Neural crest cell (in vitro differentiated cells): ENCODE measurements at places on chromosomes 3 and 15.

DNA sequence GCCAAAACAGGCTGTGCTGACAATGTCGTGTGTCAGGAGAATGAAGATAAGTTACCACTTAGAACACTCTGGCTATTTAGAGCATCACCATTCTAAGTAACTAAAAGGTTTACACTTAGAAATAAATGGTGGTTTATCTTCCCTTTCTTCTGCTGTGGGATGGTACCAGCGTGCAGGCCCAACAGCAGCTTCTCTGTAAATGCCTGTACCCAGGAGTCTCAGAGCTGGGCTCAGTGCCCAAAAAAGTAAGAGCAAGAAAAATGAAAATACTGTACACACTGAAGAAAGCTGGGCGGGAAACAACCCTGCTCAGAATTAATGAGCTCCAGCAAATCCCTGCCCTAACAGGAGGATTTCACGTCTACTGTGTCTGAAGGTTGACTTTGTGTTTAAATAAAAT lies 206.5 kb downstream of the MFSD1 start:
- H3K4me1 ChIP-seq, result no peaks in the 10 kb centered on the region
- H3K36me3 ChIP-seq, result no peaks in the 10 kb centered on the region
- H3K4me3 ChIP-seq, result no peak overlapping the region

DNA sequence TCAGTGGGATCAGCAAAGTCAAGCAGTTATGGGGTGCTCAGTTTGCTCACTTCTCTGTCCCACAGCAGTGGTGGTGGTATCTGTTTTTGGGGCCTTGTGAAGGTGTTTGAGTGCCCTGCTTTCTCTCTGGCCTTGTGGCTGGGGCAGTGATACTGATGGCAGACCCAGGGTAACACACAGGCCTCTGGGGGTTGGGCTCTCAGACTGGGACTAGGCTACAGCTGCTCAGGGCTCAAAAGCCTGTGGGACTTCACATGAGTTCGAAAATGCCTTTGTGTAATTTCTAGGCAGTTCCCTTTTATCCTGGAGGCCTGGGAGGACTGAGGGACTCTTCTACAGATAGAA lies 75.3 kb downstream of the STXBP5L start:
- H3K4me1 ChIP-seq, result no peaks in the 10 kb centered on the region
- peak overlapping the region; percentile 67 for H3K27ac ChIP-seq
- peaks cover 17% of the 10 kb centered on the region for H3K36me3 ChIP-seq

- H3K4me3 ChIP-seq, result no peak overlapping the region
- no peaks in the 10 kb centered on the region for H3K4me1 ChIP-seq
- H3K27me3 ChIP-seq, result no peaks in the 10 kb centered on the region
- no peak for DNase-seq
These were observed 722.6 kb downstream of the FHIT start for GRCh38 chr3:60528651-60529050.

- H3K27me3 ChIP-seq, result peaks cover 4% of the 10 kb centered on the region
- H3K36me3 ChIP-seq, result no peaks in the 10 kb centered on the region
- no peaks in the 10 kb centered on the region for H3K4me1 ChIP-seq
- no peak for DNase-seq
These were observed 76.3 kb downstream of the CACNA1D start for GRCh38 chr3:53570709-53571108.

GRCh38 chr3:143329567-143330211 lies 210.1 kb downstream of the CHST2 start:
- H3K27ac ChIP-seq, result peak overlapping the region; percentile 95
- peaks cover 13% of the 10 kb centered on the region for H3K4me1 ChIP-seq
- no peak overlapping the region for H3K4me3 ChIP-seq

- no peak overlapping the region for H3K4me3 ChIP-seq
- no peaks in the 10 kb centered on the region for H3K27me3 ChIP-seq
- H3K36me3 ChIP-seq, result no peaks in the 10 kb centered on the region
- no peak for DNase-seq
These were observed 38.4 kb upstream of the CGNL1 start for GRCh38 chr15:57337868-57338411.

DNA sequence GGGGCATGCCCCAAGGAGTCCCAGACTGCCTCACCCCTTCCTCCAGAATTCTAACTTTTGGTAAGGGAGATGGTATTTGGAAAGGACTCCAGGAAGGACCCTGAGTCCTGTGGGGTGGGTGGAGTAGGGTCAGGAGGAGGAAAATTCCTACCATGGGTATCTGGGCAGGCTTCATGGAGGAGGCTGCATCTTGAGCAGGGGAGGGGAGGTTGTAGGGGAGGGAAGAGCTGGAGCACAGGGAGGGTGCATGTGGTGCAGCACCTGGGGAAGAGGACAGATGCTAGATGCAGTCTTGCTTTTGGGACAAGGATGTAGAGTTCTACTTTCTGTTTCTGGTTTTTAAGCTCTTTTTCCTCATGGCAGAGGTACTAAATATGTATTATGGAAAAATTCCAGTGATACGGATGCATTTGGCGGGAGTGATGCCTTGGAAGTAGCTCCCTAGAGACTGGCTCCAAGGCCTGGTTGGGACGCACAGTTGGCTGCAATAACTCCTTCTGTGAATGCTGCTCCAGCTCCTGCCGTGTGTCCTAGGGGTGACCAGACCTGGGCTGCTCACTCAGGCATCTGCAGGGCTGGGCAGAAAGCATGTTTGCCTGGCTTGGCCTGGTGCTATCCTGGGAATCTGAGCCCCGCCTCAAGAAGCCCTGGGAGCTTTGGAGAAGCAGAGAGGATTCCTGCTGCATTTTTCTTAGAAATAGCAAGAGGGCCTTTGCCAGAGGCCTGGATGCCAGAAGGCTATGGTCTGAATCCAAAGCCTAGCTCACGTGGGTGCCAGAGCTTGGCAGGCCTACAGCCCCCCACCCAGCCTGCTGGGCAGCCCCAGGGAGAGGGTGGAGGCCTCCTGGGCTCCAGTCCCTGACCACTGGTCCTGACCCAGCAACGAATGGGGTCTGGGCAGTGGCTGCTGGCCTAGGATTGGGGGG lies 10.1 kb downstream of the SEMA3F start:
- H3K27me3 ChIP-seq, result no peaks in the 10 kb centered on the region
- no peak overlapping the region for H3K27ac ChIP-seq
- DNase-seq, result no peak
- H3K4me1 ChIP-seq, result peaks cover 27% of the 10 kb centered on the region
- no peak overlapping the region for H3K4me3 ChIP-seq
- no peaks in the 10 kb centered on the region for H3K36me3 ChIP-seq

- DNase-seq, result no peak
- no peak overlapping the region for H3K27ac ChIP-seq
- H3K36me3 ChIP-seq, result peaks cover 2% of the 10 kb centered on the region
- no peaks in the 10 kb centered on the region for H3K27me3 ChIP-seq
- no peak overlapping the region for H3K4me3 ChIP-seq
These were observed 4.8 kb upstream of the RBP2 start for GRCh38 chr3:139481116-139481515.

DNA sequence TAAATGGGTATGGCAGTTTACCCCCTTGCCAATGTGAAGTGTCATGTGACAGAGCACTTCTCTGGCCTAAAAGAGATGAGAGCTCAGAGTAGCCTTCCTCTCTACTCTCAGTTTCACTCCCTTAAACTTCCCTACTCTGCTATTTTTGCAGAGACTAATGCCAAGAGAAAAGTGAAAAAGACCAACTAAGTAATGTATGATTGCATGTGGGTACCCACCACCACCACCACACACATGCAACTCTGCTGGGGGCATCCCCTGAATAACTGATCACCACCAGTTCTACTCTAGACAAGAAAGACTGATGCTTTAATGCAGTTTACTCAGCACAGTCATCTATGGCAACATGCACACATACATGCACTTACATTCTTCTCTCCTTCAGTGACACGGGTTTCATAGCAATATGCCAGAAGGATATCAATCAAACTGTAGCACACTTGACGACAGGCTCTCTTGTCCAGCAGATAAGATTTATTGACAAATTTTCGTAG lies 31.3 kb downstream of the SHQ1 start:
- no peak overlapping the region for H3K27ac ChIP-seq
- H3K4me1 ChIP-seq, result peaks cover 5% of the 10 kb centered on the region
- DNase-seq, result no peak

DNA sequence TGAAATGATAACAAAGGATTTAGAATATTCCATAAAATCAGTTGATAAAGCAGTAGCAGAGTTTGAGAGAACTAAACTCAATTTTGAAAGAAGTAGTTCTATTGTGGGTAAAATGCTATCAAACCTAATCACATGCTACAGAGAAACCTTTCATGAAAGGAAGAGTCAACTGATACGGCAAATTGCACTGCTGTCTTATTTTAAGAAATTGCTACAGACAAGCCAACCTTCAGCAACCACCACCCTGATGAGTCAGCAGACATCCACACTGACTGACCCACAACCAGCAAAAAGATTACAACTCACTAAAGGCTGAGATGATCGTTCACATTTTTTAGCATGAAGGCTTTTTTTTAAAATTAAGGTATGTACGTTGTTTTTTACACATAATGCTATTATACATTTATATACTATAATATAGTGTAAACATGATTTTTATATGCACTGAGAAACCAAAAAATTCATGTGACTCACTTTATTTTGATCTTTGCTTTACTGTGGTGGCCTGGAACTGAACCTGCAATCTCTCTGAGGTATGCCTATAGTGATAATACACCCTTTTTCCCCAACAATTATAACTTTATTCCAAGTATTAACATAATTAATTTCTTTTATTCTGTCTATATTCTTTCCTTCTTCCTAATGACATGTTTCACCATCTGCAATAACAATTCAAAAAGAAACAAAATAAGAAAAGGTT lies 109.9 kb downstream of the TBC1D5 start:
- no peak overlapping the region for H3K4me3 ChIP-seq
- H3K4me1 ChIP-seq, result peaks cover 26% of the 10 kb centered on the region
- peaks cover 2% of the 10 kb centered on the region for H3K36me3 ChIP-seq

GRCh38 chr3:134485075-134485717 lies 589 bp downstream of the ANAPC13 start:
- peaks cover 28% of the 10 kb centered on the region for H3K4me1 ChIP-seq
- no peak for DNase-seq
- peak overlapping the region; percentile 96 for H3K4me3 ChIP-seq
- peak overlapping the region; percentile 97 for H3K27ac ChIP-seq
- H3K36me3 ChIP-seq, result peaks cover 6% of the 10 kb centered on the region

DNA sequence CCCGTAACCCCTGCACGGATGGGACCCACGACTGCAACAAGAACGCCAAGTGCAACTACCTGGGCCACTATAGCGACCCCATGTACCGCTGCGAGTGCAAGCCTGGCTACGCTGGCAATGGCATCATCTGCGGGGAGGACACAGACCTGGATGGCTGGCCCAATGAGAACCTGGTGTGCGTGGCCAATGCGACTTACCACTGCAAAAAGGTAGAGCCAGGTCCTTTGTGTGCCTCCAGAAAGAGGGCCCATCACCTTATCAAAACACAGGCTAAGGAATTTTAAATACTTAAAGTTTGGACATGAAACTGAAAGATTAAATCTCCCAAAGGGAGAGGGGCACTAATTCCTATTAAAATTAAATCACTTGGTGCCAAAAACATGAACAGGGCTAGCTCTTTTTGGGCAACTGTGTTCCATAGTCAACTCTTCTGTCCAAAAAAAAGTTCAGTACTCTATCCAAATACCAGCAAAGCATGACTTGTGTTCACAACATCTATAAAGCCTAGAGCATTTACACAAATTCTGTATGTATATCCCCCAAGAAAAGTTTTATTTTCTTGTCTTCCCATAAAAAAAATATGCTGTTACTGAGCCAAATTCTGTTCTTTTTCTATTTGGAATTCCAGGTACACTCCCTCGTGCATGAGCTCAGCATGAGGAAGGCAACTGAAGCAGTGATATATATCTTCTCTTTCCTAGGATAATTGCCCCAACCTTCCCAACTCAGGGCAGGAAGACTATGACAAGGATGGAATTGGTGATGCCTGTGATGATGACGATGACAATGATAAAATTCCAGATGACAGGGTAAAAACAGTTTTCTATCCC lies 9.2 kb downstream of the THBS1 start:
- H3K27ac ChIP-seq, result no peak overlapping the region
- no peaks in the 10 kb centered on the region for H3K27me3 ChIP-seq

DNA sequence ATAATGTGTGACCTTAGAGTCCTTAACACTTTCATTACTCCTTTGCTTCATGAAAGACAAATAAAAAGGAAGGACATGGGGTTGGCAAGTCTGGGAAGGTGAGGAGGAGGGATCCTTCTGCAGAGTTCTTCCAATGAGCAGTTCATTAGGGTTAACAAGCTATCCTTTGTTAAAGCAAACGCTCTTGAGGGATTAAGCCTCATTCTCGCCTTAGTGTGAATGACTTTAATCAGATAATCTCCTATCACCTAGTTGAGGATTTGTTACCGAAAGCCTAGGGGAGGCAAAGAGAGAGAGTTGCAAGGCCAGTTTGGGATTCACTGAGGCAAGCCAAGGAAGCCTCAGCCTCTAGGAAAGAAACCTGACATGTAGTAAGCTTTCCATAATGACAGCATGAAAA lies 7.4 kb upstream of the MBNL1 start:
- H3K27me3 ChIP-seq, result no peaks in the 10 kb centered on the region
- no peaks in the 10 kb centered on the region for H3K36me3 ChIP-seq
- H3K4me1 ChIP-seq, result peaks cover 13% of the 10 kb centered on the region

DNA sequence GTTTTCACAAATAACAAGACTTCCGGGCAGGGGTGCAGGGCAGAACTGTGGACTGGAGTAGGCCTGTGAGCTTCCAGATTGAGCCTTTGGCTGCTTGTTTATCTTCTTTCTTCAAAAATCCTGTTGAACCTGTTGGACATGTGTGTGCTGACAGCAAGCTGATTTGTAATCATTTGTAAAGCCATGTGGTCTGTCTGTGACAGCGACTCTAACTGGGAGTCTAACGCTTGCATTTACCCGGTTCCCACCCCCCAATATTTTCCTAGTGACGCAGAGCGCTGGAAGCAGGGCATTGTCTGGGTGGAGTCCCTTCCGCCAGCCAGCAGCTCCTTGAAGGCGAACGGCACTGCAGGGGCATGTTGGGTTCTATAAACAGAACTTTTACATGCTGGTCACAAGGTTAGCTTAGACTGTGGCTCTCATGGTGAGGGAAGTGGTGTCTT lies 85.7 kb upstream of the MYZAP start:
- no peaks in the 10 kb centered on the region for H3K27me3 ChIP-seq
- no peaks in the 10 kb centered on the region for H3K36me3 ChIP-seq

DNA sequence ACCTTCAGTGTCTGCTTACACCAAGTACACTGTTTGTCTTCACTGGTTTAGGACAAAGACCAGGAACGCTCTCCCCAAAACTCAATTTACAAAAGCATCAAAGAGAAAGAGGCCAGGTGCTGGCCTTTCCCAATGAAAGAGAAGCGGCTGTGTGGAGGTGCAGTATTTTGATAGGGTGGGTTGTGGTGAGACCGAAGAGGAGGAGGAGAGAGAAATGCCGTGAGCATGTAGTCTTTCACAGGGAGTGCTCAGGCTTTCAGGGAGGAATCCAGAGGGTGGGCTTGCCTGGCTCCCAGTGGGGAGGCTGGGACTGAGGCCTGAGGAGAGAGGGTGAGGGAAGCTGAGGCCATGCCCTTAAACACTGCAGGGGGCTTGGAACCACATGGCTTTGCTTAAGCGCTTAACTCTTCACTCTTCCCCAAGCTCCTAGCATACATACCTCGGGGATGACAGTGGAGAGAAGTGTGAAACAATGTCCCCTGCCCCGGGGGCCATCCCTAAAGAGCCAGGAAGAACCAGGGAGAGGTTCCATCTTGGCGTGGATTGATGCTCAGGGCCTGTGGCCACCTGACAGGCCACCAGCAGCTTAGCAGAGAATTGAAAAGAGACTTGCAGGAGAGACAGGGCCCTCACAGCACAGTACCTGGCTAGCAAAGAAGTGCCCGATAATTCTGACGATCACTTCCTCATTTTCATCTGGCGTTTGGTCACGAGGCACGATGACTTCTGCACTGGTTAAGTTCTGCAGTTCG lies 60.5 kb downstream of the SENP2 start:
- peak overlapping the region; percentile 81 for H3K27ac ChIP-seq
- peaks cover 12% of the 10 kb centered on the region for H3K4me1 ChIP-seq
- no peak for DNase-seq
- no peak overlapping the region for H3K4me3 ChIP-seq
- no peaks in the 10 kb centered on the region for H3K27me3 ChIP-seq
- peaks cover 18% of the 10 kb centered on the region for H3K36me3 ChIP-seq
